ENCODE measurements at places on chromosomes 13 and 19.

GRCh38 chr13:77868717-77869116 is 49.9 kb downstream of the EDNRB start:
- no peak for DNase-seq

GRCh38 chr19:30006207-30006606 is 64.2 kb downstream of the URI1 start:
- no peak for DNase-seq

GRCh38 chr19:29796173-29796573 is 15.6 kb upstream of the CCNE1 start:
- DNase-seq = no peak

- no peak for DNase-seq
These were observed 56.9 kb downstream of the EDNRB start for GRCh38 chr13:77861741-77862140.

DNA sequence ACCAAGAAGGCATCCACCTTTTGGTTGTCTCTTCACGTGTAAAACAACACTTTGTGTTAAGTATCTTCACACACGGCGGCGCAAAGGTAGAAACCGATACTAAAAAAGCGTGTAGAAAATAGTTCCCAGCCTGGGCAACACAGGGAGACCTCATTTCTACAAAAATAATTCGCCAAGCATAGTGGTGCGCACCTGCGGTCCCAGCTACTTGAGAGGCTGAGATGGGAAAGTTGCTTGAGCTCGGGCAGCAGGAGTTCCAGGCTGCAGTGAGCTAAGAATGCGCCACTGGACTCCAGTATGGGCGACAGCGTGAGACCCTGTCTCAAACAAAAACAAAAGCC is 573 bp upstream of the ERCC5 start:
- no peak for DNase-seq
